Muscle of leg (tissue), 16 donors: ENCODE measurements at places on chromosomes 16 and 17. TPM values are rescaled to one million over a fixed set of nuclear protein-coding genes. Genes with fewer than 3 reads are reported as not detected.

GRCh38 chr17:82323514-82324234 is 6.3 kb upstream of the CD7 start:
- H3K27ac ChIP-seq = no peak overlapping the region
- H3K4me1 ChIP-seq = peaks cover 14% of the 10 kb centered on the region
- no peaks in the 10 kb centered on the region for H3K36me3 ChIP-seq
- no peak for DNase-seq
- no peak overlapping the region for H3K4me3 ChIP-seq

DNA sequence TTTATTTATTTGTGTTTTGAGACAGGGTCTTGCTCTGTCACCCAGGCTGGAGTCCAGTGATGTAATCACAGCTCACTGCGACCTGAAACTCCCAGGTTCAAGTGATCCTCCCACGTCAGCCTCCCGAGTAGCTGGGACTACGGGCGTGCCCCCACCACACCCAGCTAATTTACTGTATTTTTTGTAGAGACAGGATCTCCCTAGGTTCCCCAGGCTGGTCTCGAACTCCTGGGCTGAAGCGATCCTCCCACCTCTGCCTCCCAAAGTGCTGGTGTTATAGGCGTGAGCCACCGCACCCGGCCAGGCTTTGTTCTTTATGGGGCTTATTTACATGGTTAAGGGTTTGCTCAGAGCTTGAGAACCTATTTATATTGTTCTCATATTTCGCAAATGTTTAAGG is 5.8 kb upstream of the MEIOB start:
- H3K4me1 ChIP-seq = no peaks in the 10 kb centered on the region
- H3K36me3 ChIP-seq = no peaks in the 10 kb centered on the region
- DNase-seq = no peak
- no peak overlapping the region for H3K27ac ChIP-seq
- peaks cover 42% of the 10 kb centered on the region for H3K27me3 ChIP-seq

DNA sequence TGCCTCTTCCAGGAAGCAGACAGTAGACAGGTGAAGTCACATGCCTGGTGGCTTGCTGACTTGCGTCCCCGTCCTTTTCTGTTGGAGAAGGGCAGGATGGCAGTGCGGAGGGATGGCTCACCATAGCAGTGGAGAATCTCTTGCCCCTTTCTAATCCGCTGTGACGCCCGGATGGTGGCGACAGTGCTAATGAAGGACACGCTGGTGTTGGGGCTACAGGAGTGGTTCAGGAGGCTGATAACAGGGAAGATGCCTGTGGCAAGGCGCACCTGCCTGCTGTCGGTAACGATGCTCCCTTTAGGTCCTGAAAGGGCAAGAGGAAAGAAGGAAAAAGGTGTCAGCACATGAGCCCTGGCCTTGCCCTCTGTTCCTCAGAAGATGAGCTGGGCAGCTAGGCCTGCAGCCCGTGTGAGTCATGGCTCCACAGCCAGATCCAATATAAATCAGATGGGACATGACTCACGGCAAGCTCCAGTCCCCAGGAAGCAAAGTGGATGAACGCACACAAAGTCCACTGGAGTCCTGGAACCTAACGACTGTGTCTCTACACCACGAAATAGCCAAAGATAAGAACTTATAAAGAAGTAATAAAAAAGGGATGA is 25.5 kb downstream of the SERPINF1 start:
- no peaks in the 10 kb centered on the region for H3K27me3 ChIP-seq
- H3K4me3 ChIP-seq = no peak overlapping the region
- H3K4me1 ChIP-seq = peaks cover 20% of the 10 kb centered on the region
- H3K36me3 ChIP-seq = peaks cover 30% of the 10 kb centered on the region

- H3K27me3 ChIP-seq = no peaks in the 10 kb centered on the region
- no peak for DNase-seq
- no peak overlapping the region for H3K4me3 ChIP-seq
- peaks cover 49% of the 10 kb centered on the region for H3K4me1 ChIP-seq
- H3K36me3 ChIP-seq = peaks cover 45% of the 10 kb centered on the region
- peak overlapping the region; percentile 83 for H3K27ac ChIP-seq
Measured at GRCh38 chr16:629833-630248, 944 bp upstream of the WFIKKN1 start.

- no peak overlapping the region for H3K4me3 ChIP-seq
- no peak for DNase-seq
- H3K27me3 ChIP-seq = peaks cover 32% of the 10 kb centered on the region
- no peaks in the 10 kb centered on the region for H3K36me3 ChIP-seq
Measured at GRCh38 chr16:1899641-1900451, 18.4 kb downstream of the HS3ST6 start.

DNA sequence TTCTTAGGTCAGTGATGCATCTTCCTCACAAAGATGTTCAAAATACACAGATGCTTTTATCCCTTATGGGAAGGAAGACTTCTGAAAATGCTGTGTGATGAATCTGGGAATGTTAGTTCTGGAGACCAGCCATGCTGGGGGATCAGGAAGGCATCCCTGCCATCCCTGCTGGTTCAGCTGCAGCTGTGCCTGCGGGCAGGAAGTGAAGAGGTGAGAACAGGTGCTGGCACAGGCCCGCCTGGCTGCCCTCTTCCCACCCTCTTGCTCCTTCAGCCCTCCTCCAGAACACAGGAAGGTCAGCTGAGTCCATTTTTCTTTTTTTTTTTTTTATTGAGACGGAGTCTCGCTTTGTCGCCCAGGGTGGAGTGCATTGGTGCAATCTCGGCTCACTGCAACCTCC is 15.2 kb downstream of the RAB11FIP3 start:
- H3K36me3 ChIP-seq = no peaks in the 10 kb centered on the region
- no peaks in the 10 kb centered on the region for H3K27me3 ChIP-seq
- no peak overlapping the region for H3K4me3 ChIP-seq
- DNase-seq = peak; percentile 74
- peak overlapping the region; percentile 25 for H3K27ac ChIP-seq

DNA sequence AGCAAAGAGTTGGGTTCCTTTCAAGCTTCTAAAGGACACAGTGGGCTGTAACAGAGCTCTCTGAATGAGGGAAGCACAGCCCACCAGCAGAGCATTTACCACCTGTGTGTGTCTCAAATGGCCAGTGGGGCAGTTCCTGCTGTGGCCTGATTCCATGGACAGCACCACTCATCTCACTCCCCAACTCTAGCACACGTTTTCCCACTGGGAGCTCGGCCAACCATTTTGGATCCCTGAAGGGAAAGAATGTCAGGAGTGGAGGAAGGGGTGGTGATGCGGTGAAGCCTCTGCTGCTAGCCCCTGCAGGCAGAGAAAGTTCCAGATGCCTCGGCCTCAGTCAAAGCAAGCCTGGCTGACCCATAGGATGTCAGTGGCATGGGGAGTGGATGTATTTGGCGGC is 86.6 kb downstream of the PLXDC1 start:
- H3K36me3 ChIP-seq = no peaks in the 10 kb centered on the region
- no peak for DNase-seq
- no peaks in the 10 kb centered on the region for H3K27me3 ChIP-seq
- H3K4me1 ChIP-seq = peaks cover 4% of the 10 kb centered on the region
- no peak overlapping the region for H3K27ac ChIP-seq
- H3K4me3 ChIP-seq = no peak overlapping the region

- H3K27me3 ChIP-seq = no peaks in the 10 kb centered on the region
- H3K4me1 ChIP-seq = peaks cover 13% of the 10 kb centered on the region
- no peak overlapping the region for H3K4me3 ChIP-seq
- DNase-seq = no peak
Measured at GRCh38 chr16:69818891-69819545, 56.9 kb downstream of the WWP2 start.

- no peak overlapping the region for H3K4me3 ChIP-seq
- H3K36me3 ChIP-seq = no peaks in the 10 kb centered on the region
- H3K4me1 ChIP-seq = peaks cover 15% of the 10 kb centered on the region
- no peak for DNase-seq
Measured at GRCh38 chr16:49466881-49467280, 93.3 kb downstream of the C16orf78 start.

Gene DOC2B
- 5.2 TPM for polyA plus RNA-seq

DNA sequence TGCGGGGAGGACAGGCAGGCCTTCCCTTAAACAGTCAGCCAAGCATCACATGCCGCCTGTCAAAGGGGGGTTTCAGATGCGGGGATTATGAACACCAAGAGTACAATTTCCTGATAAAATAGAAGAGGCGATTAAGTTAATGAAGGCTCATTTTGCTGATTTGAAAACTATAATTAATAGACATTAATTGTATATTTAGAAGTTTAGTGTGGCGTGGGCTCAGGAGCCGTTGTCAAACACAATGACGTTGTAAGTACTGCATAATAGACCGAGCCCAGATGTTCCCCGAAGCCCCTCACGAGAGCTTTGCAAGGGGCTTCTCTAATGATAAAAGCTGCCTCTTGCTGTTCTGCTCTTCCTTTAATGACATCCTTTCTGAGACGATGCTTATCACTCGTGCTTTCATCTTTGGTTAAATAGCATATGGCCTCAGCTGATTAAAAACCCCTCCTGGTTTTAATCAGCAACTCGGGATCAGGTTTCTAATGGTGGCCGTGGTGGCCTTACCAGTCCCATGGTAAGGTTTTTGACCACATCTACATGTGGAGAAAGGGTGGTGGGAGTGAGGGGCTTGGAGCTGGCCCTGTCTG is 28.2 kb downstream of the SNX20 start:
- no peak overlapping the region for H3K4me3 ChIP-seq
- DNase-seq = no peak
- no peaks in the 10 kb centered on the region for H3K36me3 ChIP-seq
- no peaks in the 10 kb centered on the region for H3K4me1 ChIP-seq

Gene AANAT
- 0.34 TPM for polyA plus RNA-seq

DNA sequence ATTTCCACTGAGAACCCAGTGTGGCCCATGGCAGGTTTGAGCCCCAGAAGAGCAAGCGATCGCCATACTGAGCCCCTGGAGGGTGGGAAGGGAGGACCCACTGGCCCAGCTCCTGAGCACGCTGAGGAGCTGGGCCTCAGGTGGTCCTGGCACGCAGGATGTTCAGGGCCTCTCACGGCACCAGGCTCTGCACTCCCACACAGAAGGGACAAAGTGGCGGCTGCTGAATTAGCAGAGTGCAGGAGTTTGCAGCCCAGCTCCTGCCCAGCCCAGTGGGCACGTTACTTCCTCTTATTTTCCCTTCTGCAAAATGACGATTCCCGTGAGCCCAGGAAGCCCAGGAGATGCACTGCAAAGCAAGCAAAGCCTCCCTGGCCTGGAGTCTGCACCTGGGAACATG is 42.3 kb upstream of the MTSS2 start:
- peaks cover 80% of the 10 kb centered on the region for H3K4me1 ChIP-seq
- no peak for DNase-seq
- no peaks in the 10 kb centered on the region for H3K27me3 ChIP-seq
- H3K36me3 ChIP-seq = peaks cover 19% of the 10 kb centered on the region
- no peak overlapping the region for H3K4me3 ChIP-seq
- no peak overlapping the region for H3K27ac ChIP-seq

- no peaks in the 10 kb centered on the region for H3K27me3 ChIP-seq
- H3K4me1 ChIP-seq = no peaks in the 10 kb centered on the region
- no peaks in the 10 kb centered on the region for H3K36me3 ChIP-seq
- H3K27ac ChIP-seq = no peak overlapping the region
- no peak overlapping the region for H3K4me3 ChIP-seq
Measured at GRCh38 chr16:12732600-12732999, 71.1 kb downstream of the CPPED1 start.

- H3K27me3 ChIP-seq = peaks cover 3% of the 10 kb centered on the region
- no peaks in the 10 kb centered on the region for H3K4me1 ChIP-seq
- H3K36me3 ChIP-seq = no peaks in the 10 kb centered on the region
- DNase-seq = no peak
Measured at GRCh38 chr16:31274831-31275816, 15.3 kb downstream of the ITGAM start.

Gene GLTPD2
- polyA plus RNA-seq = 0.84 TPM

- H3K27ac ChIP-seq = no peak overlapping the region
- H3K36me3 ChIP-seq = peaks cover 4% of the 10 kb centered on the region
- no peaks in the 10 kb centered on the region for H3K27me3 ChIP-seq
- DNase-seq = no peak
- H3K4me3 ChIP-seq = no peak overlapping the region
- H3K4me1 ChIP-seq = peaks cover 3% of the 10 kb centered on the region
Measured at GRCh38 chr17:59149841-59150511, 5.0 kb downstream of the SKA2 start.

Gene CDH5
- 82.3 TPM for polyA plus RNA-seq

- H3K27me3 ChIP-seq = no peaks in the 10 kb centered on the region
- no peaks in the 10 kb centered on the region for H3K4me1 ChIP-seq
- H3K27ac ChIP-seq = no peak overlapping the region
- no peak overlapping the region for H3K4me3 ChIP-seq
- peak; percentile 16 for DNase-seq
Measured at GRCh38 chr16:71249399-71249798, 18.9 kb upstream of the HYDIN start.
